ENCODE measurements at places on chromosomes 3 and 15.

DNA sequence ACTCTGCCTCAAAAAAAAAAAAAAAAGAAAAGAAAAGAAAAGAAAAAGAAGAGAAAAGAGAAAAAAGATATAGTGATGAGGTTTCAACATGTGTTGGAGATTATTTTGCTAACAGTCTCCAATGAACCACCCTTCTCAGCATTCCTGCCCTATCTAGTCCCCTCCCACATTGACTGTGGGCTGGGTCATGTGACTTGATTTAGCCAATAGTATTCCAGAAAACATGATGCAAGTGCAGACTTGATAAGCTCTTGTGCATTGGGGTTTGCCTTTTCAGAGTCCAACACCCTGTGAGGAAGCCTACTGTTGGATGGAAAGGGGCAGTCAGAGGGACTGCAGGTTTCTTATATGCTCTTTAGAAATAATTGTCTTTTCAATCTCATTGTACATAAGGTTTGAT is 37.8 kb upstream of the MED12L start:
- DNase-seq, result no peak

GRCh38 chr15:28890711-28891495 is 5.1 kb downstream of the APBA2 start:
- DNase-seq, result no peak

DNA sequence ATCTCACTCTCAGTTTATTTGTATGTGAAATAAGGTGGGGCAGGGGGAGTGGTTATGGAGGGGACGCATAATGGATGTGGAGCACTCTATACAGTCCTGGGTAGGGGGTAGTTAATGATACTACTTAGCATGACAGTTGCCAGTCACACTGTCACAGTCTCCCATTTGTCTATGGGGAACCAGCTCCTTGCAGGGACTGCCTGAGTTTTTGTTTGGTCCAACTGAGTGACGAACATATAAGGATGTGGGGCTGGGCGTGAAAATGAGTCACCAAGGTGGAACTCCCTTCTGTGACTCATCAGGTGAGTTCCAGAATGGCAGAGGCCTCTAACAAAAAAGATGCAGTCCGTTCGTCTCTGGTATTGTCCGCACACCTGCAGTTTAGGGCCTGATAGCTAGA is 235.3 kb upstream of the ST8SIA2 start:
- peak; percentile 6 for DNase-seq

GRCh38 chr3:33035596-33035995 is 61.4 kb downstream of the GLB1 start:
- DNase-seq, result no peak

DNA sequence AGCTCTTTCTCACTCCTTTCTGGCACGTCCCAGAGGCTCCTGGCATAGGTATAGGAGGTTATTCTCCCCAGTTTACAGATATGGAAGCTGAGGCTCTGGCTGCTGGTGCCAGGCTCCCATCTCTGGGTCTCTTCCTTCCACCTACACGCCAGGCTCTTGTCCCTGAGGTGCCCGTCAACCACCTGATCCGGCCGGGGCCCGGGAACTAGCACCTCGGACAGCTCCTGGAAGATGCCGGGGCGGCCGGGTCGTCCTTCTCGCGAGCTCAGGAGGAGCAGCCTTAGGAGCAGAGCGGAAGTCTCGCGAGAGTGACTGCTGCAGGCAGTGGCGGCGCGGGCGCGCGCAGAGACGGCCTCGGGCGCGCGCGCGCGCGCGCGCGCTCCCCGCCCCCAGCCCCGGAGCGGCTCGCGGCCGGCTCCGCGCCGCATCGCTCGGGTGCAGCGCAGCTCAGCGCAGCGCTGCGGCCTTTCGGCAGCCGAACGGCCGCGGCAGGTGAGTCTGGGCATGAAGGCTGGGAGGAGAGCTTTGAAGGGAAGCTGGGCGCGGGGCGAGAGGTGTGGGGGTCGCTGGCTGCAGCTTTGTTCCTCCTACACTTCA is at the start of gene SCAMP5:
TSS of gene SCAMP5 (plus strand) at position 382 of the 597 bp plus-strand sequence. CDS start 16,277 bp downstream, outside the sequence.
- peak; percentile 87 for DNase-seq

DNA sequence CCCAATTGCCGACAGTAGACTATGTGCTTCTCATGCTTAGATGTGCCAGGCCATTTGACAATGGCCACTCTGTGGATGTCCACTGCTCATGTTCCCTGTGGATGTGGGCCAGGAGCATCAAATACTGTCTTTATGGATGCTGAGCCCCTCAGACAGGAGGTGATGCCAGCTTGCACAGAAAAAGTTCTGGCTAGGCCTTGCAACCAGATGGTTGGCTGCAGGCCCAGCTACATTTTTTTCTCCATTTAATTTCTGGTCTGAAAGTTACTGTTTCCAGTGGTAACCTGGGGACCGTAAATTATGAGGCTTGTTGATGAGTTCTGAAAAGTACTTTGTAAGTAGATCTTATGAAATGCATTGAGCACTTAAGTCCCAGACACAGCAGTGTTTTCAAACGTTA is 228.5 kb downstream of the CHL1 start:
- no peak for DNase-seq

- DNase-seq, result no peak
These were observed 140.4 kb downstream of the SNRPN start for GRCh38 chr15:25095179-25095578.

DNA sequence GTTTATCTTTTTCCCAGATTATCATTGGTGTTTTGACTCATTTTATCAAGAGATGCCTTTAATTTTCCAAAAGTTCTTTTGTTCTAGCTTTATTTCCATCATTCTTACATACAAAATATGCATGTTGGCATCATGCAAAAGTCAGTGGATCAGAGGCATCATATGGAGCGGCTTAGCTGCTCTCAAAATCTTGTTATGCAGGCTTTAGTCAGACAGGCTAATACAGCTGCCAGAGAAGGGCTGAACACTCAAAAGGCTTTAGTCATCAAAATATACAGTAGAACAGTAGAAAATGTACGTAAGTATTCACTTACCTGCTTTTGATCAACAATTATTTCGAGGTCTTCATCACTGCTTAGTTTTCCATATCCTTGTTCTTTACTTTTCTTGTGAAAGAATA is 65.5 kb downstream of the PEX5L start:
- no peak for DNase-seq

DNA sequence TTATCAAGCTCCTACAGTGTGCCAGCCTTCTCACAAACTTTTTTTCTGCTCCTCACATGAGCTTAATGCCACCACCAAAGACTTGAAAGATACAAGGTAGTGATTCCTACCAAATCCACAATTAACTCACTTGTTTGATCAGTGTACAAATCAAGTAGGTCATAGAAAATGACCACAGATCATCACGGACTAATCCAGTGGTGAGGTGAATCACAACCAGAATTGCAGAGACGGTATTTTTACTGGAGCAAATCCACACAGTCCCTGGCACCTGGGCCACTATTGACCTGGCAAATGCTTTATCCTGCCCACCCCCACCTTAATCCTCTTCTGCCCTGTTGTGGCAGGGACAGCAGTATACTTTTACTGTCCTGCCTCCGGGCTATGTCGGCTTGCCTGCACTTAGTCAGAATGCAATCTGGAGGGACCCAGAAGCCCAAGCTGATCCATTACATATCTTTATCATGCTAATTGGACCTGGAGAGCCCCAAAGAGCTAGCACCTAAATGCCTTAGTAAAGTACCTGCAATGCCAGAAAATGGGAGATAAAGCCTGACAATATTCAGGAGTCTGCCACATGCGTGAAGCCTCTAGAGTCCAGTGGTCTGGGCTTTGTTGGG is 83.9 kb upstream of the CDV3 start:
- no peak for DNase-seq

DNA sequence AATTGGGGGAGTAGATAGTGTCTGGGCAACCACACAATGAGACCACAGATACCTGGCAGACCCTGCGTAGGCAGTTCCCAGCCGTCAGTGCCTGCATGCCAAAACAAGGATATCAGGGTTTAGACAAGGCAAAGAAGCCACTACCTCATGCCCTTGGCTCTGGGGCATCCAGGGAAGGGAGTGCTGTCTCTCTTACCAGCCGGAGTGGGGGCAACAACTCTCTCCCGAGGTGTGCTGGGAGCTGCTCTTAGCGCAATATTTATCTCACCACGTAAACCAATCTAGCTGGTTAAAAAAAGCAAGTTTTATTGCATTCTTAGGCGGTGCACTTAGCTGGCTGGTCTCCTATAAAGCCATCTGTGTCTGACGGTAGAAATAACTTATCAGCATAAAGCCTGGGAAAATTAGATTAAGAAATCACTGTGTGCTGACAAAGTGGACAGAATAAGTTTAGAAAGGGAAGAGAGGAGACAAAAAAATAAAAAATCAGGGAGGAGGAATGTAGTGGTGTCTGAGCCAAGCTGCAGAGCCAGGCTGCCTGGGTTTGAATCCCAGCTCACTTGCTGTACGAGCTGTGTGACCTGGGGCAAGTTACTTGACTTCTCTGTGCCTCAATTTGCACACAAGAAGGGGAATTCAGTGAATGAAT is 273.2 kb downstream of the PDZRN3 start:
- no peak for DNase-seq

- no peak for DNase-seq
These were observed 129.3 kb downstream of the WNT5A start for GRCh38 chr3:55357796-55358195.

DNA sequence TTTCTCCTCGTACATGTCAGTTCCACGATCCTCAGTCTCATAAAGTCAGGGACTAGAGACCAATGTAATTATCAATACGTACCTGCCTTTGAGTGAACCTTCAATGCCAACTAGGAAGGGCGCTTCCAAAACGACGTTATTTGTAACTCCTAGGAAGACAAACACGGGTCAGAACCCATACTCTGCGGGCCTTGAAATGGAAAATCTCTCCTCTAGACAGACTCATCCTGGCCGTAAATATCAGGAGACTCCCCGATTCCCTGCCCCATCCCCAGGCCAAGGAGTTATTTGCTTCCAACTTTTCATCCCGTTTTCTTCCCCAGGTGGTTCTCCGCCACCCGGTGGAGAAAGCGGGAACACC is 578 bp downstream of the OIP5 start:
- DNase-seq, result no peak

DNA sequence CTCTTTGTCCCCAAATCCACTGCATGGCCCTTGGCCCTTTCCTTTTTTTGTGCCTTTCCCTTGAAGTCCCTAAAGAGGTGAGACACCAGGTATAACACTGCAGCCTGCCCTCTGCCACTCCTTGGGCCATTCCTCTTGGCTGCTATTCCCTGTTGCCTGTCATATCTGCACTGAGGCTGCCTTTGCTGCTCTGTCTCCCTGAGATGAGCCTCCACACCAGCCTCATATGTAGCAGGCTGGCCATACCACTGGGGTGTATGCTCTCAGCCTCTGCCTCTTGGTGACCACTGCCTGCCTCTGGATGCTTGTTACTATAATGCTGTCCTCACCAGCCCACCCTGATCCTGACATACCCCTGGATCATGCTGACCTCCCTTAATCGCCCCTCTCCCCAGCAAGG is 252.0 kb downstream of the CLSTN2 start:
- no peak for DNase-seq

DNA sequence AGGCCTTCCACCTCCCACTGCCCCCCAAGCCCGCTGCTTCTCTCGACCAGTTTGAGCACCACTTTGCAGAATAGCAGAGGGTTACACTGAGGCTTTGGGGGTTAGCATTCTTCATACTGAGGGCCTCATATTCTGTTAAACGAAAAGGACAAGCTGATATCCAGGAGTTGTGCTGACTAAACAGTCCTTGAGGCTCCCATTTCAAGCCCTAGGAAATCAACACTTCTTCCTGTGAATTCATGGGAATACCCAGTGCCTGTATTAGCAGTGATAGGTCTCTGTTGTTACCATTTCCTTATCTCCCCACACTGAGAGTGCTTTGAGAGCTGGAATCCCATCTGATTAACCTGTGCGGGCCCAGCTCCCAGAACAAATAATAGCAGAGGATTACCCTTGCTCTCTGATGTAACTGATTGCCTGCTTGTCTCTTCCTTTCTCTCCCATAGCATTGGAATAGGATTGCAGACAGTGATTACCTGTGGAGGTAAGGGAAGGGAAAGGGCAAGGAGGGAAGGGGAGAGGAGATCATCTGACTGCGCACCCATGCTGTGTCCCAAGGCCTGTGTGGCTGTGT is 930 bp downstream of the FBXW12 start:
- DNase-seq, result no peak

- no peak for DNase-seq
These were observed 25.2 kb downstream of the CCNL1 start for GRCh38 chr3:157134620-157135191.

- DNase-seq, result no peak
These were observed 630 bp downstream of the ATP6V1A start for GRCh38 chr3:113747283-113748046.

DNA sequence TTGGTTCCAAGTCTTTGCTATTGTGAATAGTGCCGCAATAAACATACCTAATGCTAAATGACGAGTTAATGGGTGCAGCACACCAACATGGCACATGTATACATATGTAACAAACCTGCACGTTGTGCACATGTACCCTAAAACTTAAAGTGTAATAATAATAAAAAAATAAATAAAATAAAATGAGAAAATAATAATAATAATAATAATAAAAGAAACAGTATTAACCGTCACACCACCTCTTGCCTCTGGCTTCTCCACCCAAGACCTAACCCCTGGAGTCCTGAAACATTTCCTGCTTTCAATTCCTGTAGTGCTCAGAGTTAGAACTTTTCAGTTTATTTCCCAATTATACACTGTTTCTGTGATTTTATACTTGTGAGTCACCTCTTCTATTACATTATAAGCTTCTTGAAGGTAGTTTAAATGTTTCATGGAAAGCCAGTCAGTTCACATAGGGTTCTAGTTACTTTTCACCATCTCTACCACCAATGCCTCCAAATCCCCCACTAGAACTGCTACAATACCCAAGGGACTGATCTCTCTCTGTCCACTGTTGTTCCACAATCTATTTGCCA is 18.4 kb upstream of the GHSR start:
- DNase-seq, result no peak

- DNase-seq, result peak; percentile 10
These were observed 244.3 kb upstream of the MCTP2 start for GRCh38 chr15:93987068-93987467.

DNA sequence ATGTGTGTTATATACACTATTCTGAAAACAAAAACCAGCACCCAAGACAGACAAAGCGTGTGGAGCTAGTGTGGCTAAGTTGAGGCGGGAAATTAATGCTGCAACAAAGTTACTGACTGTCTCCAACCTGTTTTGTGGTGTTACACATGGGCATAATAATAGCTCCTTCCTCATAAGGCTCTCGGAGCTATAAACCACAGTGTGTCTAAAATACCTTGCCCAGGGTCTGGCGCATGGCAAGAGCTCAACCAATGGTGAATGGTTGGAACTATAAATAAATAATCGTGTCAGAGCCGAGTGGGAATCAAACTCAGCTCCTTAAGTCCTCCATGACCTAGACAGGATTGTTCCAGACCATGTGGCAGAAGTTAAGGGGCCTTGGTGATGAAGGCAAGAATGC is 35.9 kb upstream of the TFRC start:
- DNase-seq, result no peak

GRCh38 chr15:31740203-31740602 is 290.1 kb upstream of the CHRNA7 start:
- DNase-seq, result no peak
